Transverse colon (tissue), 4 donors: ENCODE measurements at places on chromosomes 2 and 18. TPM values are rescaled to one million over a fixed set of nuclear protein-coding genes. Genes with fewer than 3 reads are reported as not detected.

Gene ACMSD
- total RNA-seq: not detected

DNA sequence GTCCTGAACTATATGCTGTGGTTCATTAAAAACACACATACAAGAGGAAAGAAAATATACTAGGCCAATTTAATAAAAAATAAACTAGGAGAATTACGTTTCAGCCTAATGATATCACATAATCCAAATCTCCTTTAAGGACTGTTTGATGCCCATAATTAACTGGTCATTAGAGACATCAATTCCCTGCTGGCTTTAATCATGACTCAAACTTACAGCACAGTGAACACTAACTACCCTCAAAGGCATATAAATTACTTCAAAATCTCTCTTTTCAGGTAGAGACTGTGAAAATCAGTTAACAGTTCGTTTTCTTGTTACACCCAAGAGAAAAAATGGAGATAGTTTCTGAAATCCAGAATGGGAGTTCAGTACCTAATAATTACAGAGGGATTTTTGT lies 567.4 kb downstream of the CBLN2 start:
- DNase-seq: no peak

DNA sequence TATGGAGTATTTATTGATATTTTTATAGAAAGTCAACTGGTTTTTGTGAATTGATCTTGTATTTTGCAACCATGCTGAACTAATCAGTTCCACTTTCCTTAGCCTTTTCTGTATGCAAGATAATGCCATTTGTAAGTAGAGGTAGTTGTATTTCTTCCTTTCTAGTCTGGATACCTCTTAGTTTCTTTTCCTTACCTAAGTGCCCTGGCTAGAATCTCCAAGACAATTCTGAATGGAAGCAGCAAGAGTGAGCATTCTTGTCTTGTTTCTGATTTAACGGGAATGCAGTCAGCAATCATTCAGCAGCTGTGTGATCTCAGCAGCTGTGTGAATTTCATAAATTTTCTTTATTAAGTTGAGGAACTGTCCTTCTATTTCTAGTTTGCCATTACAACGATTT lies 73.4 kb downstream of the NRXN1 start:
- DNase-seq: no peak

DNA sequence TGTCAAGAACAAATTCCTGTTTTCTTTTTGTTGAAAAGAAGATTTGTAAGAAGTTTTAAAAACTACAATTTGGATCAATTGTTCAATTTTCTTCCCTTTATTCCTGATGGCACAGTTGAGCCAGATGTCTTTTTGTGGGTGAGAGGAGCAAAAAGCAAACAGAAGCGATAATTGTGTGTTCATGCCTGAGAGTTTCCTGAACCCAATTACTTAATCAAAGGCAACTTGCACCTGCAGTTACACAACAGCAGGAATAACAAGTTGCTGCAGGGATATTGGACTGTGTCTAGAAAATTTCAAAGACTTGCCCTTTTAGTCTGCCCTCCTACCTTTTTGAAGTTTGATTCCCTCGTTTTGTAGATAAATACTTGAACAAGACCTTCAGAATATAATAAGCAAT lies 383.6 kb downstream of the DSEL start:
- DNase-seq: no peak

Gene ZRANB3
- 0.37 TPM for total RNA-seq
